ENCODE measurements at places on chromosomes 1 and 21. TPM values are rescaled to one million over a fixed set of nuclear protein-coding genes. Genes with fewer than 3 reads are reported as not detected.

Gene KRTAP7-1
- total RNA-seq: not detected

DNA sequence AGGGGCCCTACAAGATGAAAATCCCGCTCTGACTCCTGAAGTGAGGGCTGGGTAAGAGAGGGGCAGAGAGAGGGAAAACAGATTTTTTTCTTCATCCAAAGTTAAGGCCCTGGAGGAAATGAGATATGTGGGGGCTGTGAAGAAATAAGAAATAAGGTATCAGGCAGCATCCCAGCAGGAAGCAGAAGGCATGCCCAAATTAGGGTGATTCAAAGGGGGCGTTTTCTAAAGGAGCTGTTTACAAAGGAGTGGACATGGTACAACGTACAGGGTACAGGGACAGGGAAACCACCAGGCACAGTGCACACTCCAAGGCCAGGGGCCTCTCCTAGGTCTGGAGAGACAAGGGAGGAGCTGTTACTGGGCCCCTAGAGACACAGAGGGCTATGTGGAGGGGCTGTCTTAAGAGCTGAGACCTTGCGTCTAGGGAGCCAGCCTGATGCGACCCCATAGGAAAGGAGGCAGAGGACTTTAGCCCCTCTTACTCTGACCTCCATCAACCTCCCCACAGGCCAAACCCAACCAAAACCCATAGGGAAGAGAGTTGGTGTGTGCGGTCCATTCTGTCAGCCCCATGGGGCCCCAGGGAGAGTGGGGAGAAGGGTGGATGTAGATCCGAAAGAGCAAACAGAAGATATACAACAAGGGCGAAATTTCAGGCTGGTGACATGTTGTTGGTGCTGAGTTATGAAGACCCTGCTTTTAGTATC, 38.6 kb downstream of the STYXL2 start:
- DNase-seq: no peak

Gene THEM5
- total RNA-seq: not detected

- DNase-seq: no peak
Measured at GRCh38 chr1:239197871-239198270, 188.5 kb upstream of the CHRM3 start.

DNA sequence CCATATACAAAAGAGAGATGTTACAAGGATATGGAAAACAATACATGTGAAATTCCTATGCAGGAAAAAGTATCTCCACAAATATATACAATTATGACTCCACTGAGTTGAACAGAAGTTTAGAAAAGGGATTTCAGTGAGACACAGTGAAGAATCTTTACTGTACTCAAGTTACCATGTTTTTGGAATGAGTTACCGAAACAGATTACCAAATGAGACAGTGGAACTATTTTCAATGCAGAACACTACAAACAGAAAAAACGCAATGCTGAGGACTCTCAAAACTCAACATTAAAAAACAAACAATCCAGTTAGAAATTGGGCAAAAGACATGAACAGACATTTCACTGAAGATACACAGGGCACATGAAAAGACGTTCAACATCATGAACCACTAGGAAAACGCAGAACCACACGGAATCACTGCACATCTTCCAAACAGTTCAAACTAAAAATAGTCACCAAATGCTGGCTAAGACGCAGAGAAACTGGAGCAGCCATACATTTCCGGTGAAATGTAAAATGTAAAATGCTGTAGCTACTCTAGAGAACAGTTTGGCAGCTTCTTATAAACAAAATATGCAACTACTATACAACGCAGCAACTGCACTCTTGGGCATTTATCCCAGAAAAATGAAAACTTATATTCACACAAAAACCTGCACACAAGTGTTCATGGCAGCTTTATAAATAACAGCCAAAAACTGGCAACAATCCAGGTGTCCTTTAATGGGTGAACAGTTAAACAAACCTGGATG, 118.7 kb downstream of the UBR4 start:
- no peak for DNase-seq

GRCh38 chr1:111475701-111476100, 1.9 kb downstream of the C1orf162 start:
- DNase-seq: no peak

DNA sequence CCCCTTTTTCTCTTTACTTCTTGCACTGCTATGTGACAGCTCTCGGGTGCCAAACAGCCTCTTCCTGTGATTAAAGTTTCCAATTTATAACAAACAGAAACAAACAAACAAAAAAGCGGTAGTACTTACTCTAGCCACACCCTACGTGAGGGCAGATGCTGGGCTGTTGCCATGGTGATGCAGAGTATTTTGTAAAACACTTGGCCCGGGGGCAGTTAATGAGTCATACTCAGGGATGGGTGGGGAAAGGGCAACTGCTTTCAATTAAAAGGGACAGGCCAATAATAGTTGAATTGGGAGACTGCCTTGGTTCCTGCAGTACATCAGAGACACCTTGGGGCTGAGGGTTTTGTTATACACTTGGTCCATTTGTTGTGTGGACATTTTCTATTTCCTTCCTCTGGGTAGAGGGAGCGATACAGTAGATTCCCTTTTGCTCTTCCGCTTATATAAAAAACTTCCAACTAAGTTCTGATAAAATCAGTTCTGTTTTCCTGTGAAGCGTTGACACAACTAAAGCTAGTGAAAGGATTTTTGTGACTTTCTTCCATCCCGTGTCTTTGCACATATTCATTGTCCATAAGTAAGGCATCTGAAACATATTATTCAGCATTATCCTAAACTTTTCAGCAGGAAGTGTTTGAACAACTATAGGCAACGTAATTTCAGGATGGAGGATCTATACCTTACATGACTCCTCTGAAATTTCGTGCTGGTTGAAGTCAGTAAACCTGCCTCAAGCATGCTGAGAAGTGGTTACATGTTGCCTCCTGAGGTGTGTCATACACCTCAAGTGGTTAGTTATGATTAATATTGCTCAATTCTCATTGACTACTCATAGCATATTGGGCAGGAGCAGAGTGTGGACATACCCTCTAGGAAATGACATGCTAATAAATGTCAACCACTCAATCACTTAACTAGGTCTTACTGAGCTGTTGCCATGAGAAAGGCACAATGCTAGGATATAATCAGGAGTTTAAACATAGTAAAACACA, 36.7 kb upstream of the THEM4 start:
- DNase-seq: peak; percentile 96

DNA sequence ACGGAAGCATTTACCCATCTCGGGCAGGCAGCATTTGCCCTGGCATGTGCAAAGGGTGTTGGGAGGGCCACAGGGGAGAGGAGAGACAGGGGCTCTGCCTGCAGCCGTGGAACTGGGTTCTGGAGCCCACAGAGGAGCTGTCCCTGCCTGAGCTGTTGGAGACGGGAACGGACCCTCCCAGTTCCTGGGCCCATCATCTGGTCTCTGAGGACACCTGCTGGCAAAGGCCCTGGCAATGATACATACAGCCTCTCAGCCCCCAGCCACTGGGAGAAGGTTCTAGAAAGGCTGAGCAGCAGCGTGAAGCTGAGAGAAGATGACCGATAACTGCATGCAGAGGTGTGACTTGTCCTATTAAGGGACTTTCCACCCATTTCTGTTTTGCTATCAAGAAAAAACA, 31.4 kb downstream of the FAAP20 start:
- DNase-seq: no peak

GRCh38 chr1:41381692-41382479, 20.7 kb downstream of the FOXO6 start:
- DNase-seq: no peak

Gene CYP4A22
- total RNA-seq: not detected

DNA sequence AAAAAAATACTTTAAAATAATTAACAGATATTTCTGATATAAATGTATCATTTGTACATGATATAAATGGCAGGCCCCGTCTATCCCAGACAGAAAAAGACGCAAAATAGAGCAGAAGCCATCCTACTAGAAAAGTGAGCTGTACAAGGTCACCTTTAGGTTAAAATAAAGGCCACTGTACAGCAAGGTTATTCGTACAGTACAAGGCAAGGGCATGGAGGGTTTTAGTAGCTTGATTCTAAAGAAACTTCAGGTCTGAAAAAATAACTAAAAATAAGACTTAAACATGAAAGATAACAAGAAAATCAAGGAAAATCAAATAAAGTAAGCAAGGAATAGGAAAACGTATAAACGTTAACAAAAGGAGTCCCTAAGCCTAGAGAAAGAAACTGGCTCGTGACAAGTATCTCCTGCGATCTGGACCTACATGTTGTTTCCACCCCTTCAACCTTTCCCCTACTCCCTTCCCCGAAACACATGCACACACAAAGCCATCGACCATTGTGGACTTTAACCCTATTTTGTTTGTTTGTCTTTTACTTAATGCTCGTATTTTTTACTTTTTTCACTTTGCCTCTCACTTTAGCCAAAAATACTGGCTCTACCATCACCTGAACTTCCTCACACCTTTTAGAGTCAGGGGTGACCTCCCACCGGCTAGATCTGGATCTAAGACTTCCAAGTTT, 26.5 kb upstream of the SLC30A10 start:
- no peak for DNase-seq

Gene RIPPLY3
- 0.17 TPM for total RNA-seq

- no peak for DNase-seq
Measured at GRCh38 chr1:39895731-39896480, 5.8 kb downstream of the MYCL start.

DNA sequence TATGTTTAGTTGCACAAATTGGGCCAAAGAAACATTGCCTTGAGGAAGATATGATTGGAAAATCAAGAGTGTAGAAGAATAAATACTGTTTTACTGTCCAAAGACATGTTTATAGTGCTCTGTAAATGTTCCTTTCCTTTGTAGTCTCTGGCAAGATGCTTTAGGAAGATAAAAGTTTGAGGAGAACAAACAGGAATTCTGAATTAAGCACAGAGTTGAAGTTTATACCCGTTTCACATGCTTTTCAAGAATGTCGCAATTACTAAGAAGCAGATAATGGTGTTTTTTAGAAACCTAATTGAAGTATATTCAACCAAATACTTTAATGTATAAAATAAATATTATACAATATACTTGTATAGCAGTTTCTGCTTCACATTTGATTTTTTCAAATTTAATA, 43.0 kb downstream of the CD46 start:
- no peak for DNase-seq

GRCh38 chr1:206116873-206117150, 376 bp downstream of the AVPR1B start:
- DNase-seq: no peak

GRCh38 chr1:174118751-174119150, 40.6 kb upstream of the RABGAP1L start:
- DNase-seq: no peak

Gene AJAP1
- not detected for total RNA-seq

GRCh38 chr21:42627527-42628289, 25.7 kb upstream of the PDE9A start:
- no peak for DNase-seq

DNA sequence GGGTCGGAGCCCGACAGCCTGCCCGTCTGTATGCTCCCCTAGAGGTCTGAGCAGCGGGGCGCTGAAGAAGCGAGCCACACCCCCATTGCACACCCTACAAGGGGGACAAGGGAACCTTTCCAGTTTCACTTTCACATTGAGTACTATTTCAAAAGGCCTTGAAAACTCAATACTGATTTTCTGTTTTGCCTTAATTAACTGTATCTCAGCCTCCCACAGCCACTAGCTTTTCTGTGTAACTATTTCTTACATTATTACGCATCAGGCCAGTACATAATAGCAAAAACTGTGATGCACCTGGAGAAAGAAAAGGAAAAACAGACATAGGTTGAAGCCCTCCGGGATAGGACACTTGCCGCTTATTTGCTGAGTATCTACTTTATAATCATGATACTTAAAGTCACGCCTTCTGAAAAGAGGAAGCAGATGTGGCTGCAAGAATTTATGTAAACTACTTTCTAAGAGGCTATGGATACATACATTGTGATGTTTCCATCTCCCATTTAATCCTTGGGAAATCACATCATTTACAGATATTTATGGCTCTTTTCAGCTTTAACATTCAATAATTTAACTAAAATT, 1719.5 kb downstream of the MRPL39 start:
- no peak for DNase-seq

DNA sequence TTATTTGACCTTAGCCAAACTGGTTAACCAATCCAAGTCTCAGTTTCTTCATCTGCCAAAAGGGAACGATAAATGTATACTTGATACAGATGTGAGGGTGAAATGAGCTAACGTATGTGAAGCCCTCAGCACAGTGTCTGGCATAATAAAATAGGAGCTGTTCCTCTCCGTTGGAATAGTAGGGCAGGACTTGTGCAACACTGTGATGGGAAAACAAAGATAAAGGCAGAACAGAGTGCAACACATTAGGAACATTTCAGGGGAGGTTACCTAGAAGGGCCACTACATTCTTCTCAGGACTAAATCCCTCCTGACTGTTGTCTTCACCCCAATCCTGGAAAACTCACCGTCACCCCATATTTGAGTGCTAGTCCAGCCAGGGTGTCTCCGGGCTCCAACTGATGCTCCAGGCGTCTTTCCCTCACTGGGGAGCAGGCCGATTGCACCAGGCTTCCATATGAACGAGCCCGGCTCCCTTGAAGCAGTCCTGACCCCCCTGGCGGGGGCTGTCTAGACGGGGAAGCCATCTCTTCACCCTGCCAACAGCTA, 896 bp downstream of the LYSMD1 start:
- DNase-seq: no peak

GRCh38 chr1:245693116-245693793, 538.5 kb downstream of the KIF26B start:
- no peak for DNase-seq

All from PC-9 (cell line).